ENCODE measurements at places on chromosomes 5 and 9. TPM values are rescaled to one million over a fixed set of nuclear protein-coding genes. Genes with fewer than 3 reads are reported as not detected.

Gene TLR4
- 9.3 TPM for total RNA-seq

- H3K4me3 ChIP-seq = peak overlapping the region; percentile 29
- H3K4me1 ChIP-seq = peaks cover 47% of the 10 kb centered on the region
- peak overlapping the region; percentile 67 for H3K27ac ChIP-seq
- no peaks in the 10 kb centered on the region for H3K27me3 ChIP-seq
- no peaks in the 10 kb centered on the region for H3K36me3 ChIP-seq
These were observed 737.9 kb upstream of the ZNF608 start for GRCh38 chr5:125484272-125484741.

- DNase-seq = no peak
- no peaks in the 10 kb centered on the region for H3K36me3 ChIP-seq
- H3K27ac ChIP-seq = no peak overlapping the region
- no peaks in the 10 kb centered on the region for H3K4me1 ChIP-seq
- H3K27me3 ChIP-seq = no peaks in the 10 kb centered on the region
These were observed 311.2 kb downstream of the TRIM32 start for GRCh38 chr9:116998305-116998704.

DNA sequence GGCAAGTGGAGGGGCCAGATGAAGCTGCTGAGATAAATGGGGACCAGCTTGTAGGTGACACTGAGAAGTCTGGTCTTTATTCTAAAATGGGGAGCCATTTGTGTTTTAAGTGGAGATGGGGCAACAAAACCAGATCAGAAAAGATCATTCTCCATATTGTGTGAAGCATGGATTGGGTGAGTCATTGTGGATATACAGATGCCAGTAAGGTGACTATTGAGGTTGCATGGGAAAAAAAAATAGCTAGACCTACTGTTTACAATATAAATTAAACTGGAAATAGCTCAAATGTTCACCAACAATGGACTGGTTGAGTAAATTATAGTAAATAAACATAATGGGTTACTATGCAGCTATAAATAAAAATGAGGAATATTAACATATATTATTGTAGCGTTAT is 5.4 kb upstream of the MAP1B start:
- no peaks in the 10 kb centered on the region for H3K36me3 ChIP-seq
- no peak overlapping the region for H3K27ac ChIP-seq
- DNase-seq = no peak
- no peak overlapping the region for H3K4me3 ChIP-seq
- H3K27me3 ChIP-seq = no peaks in the 10 kb centered on the region
- peaks cover 3% of the 10 kb centered on the region for H3K4me1 ChIP-seq

GRCh38 chr5:159504106-159504856 is 174.0 kb upstream of the IL12B start:
- peak overlapping the region; percentile 15 for H3K27ac ChIP-seq
- no peaks in the 10 kb centered on the region for H3K36me3 ChIP-seq
- H3K4me3 ChIP-seq = no peak overlapping the region
- H3K4me1 ChIP-seq = peaks cover 15% of the 10 kb centered on the region
- no peak for DNase-seq
- no peaks in the 10 kb centered on the region for H3K27me3 ChIP-seq

- no peaks in the 10 kb centered on the region for H3K36me3 ChIP-seq
- no peak overlapping the region for H3K27ac ChIP-seq
- peaks cover 22% of the 10 kb centered on the region for H3K4me1 ChIP-seq
- no peak overlapping the region for H3K4me3 ChIP-seq
- no peak for DNase-seq
These were observed 233.1 kb downstream of the ADAMTSL1 start for GRCh38 chr9:18707061-18707461.
